ENCODE measurements at places on chromosomes 6 and 20.

GRCh38 chr6:99093456-99094190 lies 145.9 kb upstream of the FBXL4 start:
- no peaks in the 10 kb centered on the region for H3K36me3 ChIP-seq
- no peak for DNase-seq
- no peak overlapping the region for H3K4me3 ChIP-seq
- peaks cover 46% of the 10 kb centered on the region for H3K27me3 ChIP-seq
- no peaks in the 10 kb centered on the region for H3K4me1 ChIP-seq

DNA sequence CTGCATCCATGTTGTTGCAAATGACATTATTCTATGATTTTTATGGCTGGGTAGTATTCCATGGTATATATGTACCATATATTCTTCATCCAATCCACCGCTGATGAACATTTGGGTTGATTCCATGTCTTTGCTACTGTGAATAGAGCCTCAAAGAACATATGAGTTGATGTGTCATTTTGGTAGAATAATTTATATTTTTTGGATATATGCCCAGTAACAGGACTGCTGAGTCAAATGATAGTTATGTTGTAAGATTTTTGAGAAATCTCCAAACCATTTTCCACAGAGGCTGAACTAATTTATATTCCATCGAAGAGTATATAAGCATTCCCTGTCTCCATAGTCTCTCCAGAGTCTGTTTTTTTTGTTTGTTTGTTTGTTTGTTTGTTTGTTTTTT lies 1373.5 kb downstream of the GRIK2 start:
- DNase-seq: no peak
- no peaks in the 10 kb centered on the region for H3K36me3 ChIP-seq
- H3K27me3 ChIP-seq: no peaks in the 10 kb centered on the region
- H3K27ac ChIP-seq: no peak overlapping the region

DNA sequence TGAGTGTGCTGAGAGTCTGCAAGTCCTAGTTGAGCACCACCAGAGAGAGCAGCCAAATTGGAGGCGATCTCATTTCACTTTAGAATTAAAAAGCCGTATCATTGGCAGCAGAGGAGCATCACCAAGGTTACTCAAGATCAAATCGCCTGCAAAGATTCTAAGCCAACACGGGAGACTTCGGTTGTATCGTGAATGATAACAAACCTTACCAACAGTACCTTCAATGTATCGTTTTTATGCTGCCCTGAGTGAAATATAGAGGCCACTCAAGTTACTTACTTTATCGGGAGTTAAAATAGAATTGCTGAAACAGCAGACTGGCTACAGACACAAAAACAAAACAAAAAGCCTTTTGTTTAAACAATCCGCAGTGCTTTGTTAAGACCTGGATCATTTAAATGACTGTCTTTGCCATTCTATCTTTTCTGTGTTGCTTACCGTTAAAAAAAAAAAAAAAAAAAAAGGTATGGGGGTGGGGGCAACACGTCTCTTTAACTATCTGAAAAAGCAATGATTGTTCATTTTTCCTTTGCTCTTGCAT lies 14.2 kb downstream of the NHSL1 start:
- no peaks in the 10 kb centered on the region for H3K4me1 ChIP-seq
- no peak overlapping the region for H3K4me3 ChIP-seq
- peaks cover 4% of the 10 kb centered on the region for H3K27me3 ChIP-seq
- DNase-seq: no peak
- H3K36me3 ChIP-seq: no peaks in the 10 kb centered on the region

DNA sequence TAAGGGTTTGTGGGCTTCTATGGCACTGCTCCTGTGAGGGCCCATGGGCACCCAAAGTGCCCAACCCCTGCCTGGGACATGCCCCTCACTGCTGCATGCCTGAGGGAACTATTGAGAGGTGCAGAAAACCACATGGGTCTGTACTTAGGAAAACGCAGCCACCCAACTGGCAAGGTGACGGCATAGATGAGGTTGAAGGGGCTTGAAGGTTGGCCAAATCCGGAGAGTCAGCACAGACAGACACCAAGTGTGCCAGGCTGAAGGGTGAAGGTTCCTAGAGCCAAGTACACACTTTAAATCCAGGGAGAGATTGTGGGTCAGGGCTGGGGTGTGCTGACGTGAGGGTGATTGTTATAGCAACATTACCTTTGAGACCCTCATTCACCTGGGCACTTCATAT lies 6.2 kb downstream of the BANF2 start:
- DNase-seq: no peak
- no peak overlapping the region for H3K27ac ChIP-seq
- no peak overlapping the region for H3K4me3 ChIP-seq
- no peaks in the 10 kb centered on the region for H3K36me3 ChIP-seq
- H3K27me3 ChIP-seq: no peaks in the 10 kb centered on the region

- H3K4me1 ChIP-seq: no peaks in the 10 kb centered on the region
- no peaks in the 10 kb centered on the region for H3K36me3 ChIP-seq
- H3K4me3 ChIP-seq: no peak overlapping the region
- H3K27ac ChIP-seq: no peak overlapping the region
- no peak for DNase-seq
Observed at GRCh38 chr6:124873066-124873410, 89.2 kb upstream of the RNF217 start.

GRCh38 chr6:109783250-109783986 lies 92.3 kb downstream of the FIG4 start:
- H3K27me3 ChIP-seq: no peaks in the 10 kb centered on the region
- peaks cover 1% of the 10 kb centered on the region for H3K4me1 ChIP-seq
- DNase-seq: no peak
- H3K4me3 ChIP-seq: no peak overlapping the region
- H3K27ac ChIP-seq: no peak overlapping the region

DNA sequence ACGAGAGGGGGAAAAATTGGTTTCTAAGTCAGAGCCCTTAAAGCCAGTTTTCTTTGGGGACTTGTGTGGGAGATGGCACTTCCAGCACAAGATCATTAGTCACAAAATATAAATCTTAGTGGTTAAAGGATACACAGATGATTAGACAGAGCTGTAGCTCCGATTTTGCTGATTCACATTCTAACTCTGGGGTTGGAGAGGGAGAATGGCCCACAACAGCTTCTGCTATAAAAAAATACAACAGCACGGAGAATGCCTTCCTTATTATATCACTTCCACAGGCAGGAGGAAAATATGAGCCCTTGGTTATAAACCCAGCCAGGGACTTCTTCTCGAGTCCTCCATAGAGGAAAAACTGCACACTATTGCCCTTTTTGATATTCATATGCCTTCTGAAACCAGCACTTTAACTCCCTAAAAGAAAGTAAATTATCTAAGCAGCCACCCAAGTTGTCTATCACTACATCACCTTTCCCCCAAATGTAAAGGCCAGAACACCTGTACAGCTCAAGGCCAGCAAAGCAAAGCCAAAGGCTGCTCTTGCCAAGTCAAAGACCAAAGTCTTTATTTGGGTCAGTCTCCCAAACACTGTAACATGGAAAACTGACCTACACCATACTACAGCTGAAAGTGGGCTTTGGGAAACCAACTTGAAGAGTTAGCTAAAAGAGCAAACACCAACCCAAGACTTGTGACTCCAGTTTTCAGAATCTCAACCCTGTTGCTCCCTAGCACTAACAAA lies 10.4 kb downstream of the MRPL14 start:
- no peak for DNase-seq
- H3K27me3 ChIP-seq: no peaks in the 10 kb centered on the region
- H3K4me3 ChIP-seq: no peak overlapping the region
- H3K4me1 ChIP-seq: peaks cover 46% of the 10 kb centered on the region
- H3K27ac ChIP-seq: peak overlapping the region; percentile 60

GRCh38 chr6:51199105-51199552 lies 380.5 kb downstream of the TFAP2B start:
- H3K4me1 ChIP-seq: no peaks in the 10 kb centered on the region
- no peak for DNase-seq
- no peak overlapping the region for H3K4me3 ChIP-seq
- H3K27ac ChIP-seq: no peak overlapping the region
- no peaks in the 10 kb centered on the region for H3K27me3 ChIP-seq
- no peaks in the 10 kb centered on the region for H3K36me3 ChIP-seq

DNA sequence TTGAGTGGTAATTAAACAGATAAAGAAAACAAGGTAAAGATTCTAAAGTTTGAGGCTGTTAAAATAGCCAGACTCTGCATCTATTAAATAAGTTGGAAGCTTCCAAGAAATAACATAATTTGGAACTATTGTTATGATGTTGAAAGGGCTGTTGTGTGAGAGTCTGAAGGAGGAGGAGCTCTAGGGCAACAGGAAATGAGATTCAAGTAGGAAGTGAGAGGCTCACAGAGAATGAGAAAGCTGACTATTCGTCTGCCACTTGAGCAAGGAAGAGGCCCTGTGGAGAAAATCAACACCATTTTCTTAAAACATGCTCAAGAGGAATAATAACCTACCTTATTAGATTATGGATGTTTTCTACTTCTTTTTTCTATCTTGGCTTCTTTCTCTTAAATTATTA lies 185.2 kb downstream of the SLC24A3 start:
- DNase-seq: no peak
- no peaks in the 10 kb centered on the region for H3K36me3 ChIP-seq
- H3K27me3 ChIP-seq: peaks cover under 1% of the 10 kb centered on the region
- H3K27ac ChIP-seq: no peak overlapping the region
- H3K4me1 ChIP-seq: no peaks in the 10 kb centered on the region
- H3K4me3 ChIP-seq: no peak overlapping the region

- no peak overlapping the region for H3K27ac ChIP-seq
- no peak overlapping the region for H3K4me3 ChIP-seq
- no peak for DNase-seq
- H3K4me1 ChIP-seq: peaks cover 6% of the 10 kb centered on the region
- peaks cover 30% of the 10 kb centered on the region for H3K27me3 ChIP-seq
Observed at GRCh38 chr20:59569305-59569704, 35.0 kb upstream of the PHACTR3 start.

GRCh38 chr6:124438546-124439065 lies 523.6 kb upstream of the RNF217 start:
- no peaks in the 10 kb centered on the region for H3K36me3 ChIP-seq
- no peaks in the 10 kb centered on the region for H3K4me1 ChIP-seq
- no peaks in the 10 kb centered on the region for H3K27me3 ChIP-seq
- no peak for DNase-seq

DNA sequence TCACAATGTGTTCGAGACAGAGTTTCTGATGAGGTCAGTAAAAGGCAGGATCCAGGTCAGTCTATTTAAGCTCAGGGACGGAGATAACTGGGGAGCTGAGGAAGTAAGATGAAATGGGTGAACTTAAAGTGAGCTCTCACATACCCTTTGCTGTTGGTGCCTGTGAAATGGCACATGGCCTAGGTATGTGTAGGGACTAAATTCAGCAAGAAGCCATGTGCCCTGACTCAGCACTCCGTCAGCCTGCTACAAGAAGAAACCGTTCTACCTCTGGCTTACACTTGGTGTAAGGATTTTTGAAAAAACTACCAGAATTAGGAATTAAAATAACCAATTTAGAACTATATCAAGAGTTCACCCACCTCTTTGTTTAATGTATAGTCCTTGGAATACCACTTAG lies 41.1 kb upstream of the TRDN start:
- no peaks in the 10 kb centered on the region for H3K36me3 ChIP-seq
- H3K4me1 ChIP-seq: no peaks in the 10 kb centered on the region
- no peak for DNase-seq
- H3K27me3 ChIP-seq: no peaks in the 10 kb centered on the region

- no peaks in the 10 kb centered on the region for H3K27me3 ChIP-seq
- no peak for DNase-seq
- H3K27ac ChIP-seq: no peak overlapping the region
- no peak overlapping the region for H3K4me3 ChIP-seq
Observed at GRCh38 chr20:15419856-15420255, 1082.4 kb upstream of the FLRT3 start.

DNA sequence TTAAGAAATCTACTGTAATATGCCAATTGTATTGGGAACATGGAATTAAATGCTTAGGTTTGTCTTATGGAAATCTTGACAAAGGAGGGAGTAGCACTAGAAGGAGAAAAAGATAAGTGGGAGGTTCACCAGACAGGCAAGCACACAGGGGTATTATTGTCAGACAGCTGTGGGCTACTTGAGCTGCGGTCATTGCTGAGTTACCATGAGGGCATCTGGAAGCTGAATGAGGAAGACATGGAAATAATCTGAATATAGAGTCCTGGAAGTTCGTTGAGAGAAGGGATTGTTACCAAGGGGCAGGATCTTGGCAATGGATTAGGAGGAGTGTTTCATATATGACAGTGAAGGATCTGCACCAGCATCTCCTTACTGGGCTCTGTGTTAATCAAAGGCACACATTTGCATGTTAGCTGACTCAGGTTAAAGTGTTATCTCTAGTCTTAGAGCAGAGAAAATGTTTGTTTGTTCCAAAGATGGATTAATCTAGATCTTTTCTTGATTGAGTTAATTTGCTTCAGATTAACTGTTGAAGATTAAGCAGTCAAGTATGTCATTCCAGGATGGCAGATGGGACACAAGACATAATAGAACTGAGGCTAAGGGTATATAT lies 53.0 kb upstream of the SUPT3H start:
- H3K4me1 ChIP-seq: peaks cover 76% of the 10 kb centered on the region
- H3K4me3 ChIP-seq: peak overlapping the region; percentile 55
- peak overlapping the region; percentile 41 for H3K27ac ChIP-seq
- H3K36me3 ChIP-seq: peaks cover 77% of the 10 kb centered on the region
- no peaks in the 10 kb centered on the region for H3K27me3 ChIP-seq
- no peak for DNase-seq

DNA sequence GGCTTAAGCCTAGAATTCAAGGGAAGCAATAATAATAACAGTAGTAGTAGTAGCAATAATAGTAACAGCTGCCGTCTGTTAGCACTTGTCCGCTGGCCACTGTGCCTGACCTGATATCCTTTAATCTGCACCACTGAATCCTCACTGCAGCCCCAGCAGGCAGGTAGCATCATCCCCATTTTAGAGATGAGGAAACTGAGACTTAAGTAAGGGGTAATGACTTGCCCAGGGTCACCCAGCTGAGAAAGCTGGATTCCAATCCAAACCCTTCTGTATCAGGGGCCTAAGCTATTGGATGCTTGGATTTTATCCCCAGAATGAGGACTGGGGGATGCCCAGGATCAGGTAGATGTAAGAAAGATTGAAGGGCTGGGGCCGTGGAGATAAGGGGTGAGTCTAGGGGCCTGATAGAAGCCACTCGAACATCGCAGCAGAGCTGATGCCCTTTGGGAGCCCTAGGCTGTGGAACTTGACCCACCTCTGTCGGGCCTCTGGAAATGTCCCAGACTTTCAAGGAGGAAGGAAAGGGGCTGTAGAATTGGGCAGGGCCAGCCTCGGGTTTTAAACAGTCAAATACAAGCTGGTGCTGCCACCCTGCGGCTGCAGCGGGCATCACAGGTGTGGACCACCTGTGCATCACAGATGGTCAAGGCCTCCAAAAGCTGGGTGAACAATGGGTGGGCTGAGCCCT lies 102.1 kb upstream of the MYL9 start:
- H3K27ac ChIP-seq: no peak overlapping the region
- H3K36me3 ChIP-seq: no peaks in the 10 kb centered on the region
- peaks cover 2% of the 10 kb centered on the region for H3K4me1 ChIP-seq
- peak; percentile 79 for DNase-seq
- H3K27me3 ChIP-seq: peaks cover 3% of the 10 kb centered on the region
- no peak overlapping the region for H3K4me3 ChIP-seq

GRCh38 chr6:54440549-54440948 lies 132.3 kb downstream of the TINAG start:
- no peak overlapping the region for H3K4me3 ChIP-seq
- no peaks in the 10 kb centered on the region for H3K36me3 ChIP-seq
- no peak for DNase-seq

Measured in activated T-cell treated with anti-CD3 and anti-CD28 coated beads, Interleukin-2, amount 50 U/mL, for 24 hours (primary cell).